ENCODE measurements at places on chromosomes 6 and 20.

DNA sequence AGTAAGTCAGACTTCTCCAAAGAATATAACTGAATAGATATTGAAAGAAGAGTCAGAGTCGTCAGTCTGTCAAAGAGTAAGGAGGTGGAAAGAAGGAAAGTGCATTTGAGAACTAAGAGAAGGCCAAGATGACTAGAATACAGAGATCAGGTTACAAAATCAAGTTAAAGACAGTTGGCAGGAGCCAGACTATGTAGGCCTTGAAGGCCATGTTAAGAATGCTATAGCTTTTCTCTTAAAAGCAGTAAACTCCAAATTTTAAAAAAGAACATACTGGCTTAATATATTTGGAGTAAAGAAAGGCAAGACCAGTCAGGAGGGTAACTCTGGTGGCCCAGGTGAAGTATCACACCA lies 68.8 kb downstream of the IBTK start:
- DNase-seq, result no peak

GRCh38 chr6:97113170-97113569 lies 169.8 kb downstream of the MMS22L start:
- no peak for DNase-seq

DNA sequence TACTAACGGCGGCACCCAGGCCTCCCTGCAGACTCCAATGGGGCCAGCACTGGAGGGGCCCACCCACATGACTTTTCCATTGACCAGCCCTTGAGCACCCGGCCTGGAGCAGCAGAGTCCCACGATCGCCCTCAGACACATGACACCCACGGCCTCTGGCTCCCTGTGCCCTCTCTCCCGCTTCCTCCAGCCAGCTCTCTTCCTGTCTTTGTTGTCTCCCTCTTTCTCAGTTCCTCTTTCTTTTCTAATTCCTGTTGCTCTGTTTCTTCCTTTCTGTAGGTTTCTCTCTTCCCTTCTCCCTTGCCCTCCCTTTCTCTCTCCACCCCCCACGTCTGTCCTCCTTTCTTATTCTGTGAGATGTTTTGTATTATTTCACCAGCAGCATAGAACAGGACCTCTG lies 26.1 kb upstream of the FANCE start:
- no peak for DNase-seq

- DNase-seq, result no peak
Measured at GRCh38 chr6:18247002-18247401, 17.3 kb downstream of the DEK start.

DNA sequence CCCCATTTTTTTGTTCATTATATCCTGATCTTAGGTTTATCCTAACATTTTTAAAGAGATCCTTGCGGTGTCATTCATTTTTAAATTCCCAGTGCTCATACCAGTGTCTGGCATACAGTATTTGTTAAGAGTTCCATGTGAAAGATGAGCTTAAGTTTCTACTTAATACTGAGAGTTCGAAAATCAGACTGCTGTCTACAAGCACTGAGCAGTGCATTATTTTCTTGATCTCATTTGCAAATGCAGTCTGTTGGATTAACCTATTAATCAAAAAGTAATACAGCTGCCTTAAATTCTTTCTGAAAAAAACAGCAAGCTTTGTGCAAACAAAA lies 663 bp downstream of the COQ3 start:
- DNase-seq, result no peak

DNA sequence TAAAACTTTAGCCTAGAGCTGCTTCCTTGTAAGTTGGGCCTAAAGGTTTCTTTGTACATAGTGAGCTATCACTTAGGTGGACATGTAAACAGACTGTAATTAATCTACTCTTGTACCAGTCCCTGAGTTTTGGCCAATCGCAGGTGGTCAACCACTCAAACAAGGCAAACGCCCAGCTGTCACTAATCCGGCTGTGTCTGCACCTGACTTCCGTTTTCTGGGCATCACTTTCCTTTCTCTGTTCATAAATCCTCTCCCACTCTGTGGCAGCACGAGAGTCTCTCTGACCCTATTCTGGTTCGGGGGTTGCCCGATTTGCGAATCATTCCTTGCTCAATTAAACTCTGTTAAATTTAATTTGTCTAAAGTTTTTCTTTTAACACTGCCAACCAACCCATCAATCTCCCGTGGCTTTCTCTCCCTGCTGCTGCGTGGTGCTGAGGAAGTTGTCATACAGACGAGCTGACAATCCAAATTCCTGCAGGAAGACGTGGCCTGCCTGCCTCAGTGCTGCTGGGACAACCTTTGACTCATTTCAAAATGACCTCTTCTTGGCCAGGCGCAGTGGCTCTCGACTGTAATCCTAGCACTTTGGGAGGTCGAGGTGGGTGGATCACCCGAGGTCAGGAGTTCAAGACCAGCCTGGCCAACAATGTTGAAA lies 206.3 kb downstream of the QKI start:
- no peak for DNase-seq

GRCh38 chr20:59560588-59561227 lies 43.6 kb upstream of the PHACTR3 start:
- no peak for DNase-seq

- no peak for DNase-seq
Measured at GRCh38 chr20:63003546-63003945, 3.2 kb downstream of the BHLHE23 start.
